ENCODE measurements at places on chromosomes 11 and 22.
A peak's percentile ranks its signal among the peaks of the same experiment; 100 is the strongest.

- DNase-seq, result no peak
Observed at GRCh38 chr22:23088199-23088604, 17.9 kb downstream of the GNAZ start.

GRCh38 chr22:38738475-38739070 lies 17.2 kb downstream of the SUN2 start:
- no peak for DNase-seq

- DNase-seq, result no peak
Observed at GRCh38 chr11:74639533-74639932, 47.2 kb downstream of the POLD3 start.

DNA sequence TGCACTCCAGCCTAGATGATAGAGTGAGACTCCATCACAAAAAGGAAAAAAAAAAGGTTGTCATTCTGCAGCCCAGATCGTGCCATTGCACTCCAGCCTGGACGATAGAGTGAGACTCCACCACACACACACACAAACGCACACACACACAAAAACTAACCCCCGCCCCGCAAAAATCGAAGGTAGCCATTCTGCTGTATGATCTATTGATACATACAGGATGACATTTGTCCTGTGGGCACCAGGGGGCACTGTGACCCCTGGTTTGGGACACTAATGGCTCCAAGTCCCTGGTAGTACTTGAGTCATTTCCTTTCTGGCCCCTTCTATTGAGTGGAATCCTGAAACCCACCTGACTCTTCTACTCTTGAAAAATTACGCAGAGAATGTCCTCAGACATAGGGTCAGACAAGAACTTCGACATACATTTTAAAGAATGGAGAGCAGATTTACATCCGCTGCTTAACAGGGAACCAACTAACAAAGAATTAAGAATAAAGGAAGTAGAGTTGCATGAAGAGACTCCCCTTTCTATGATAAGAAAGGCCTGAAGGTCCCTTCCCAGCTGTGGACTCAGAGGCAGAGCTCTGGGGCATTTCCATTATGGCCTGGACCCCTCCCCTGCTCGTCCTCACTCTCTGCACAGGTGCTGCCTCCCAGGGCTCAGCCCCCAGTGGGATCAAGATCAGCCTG lies 35.0 kb upstream of the PRAME start:
- peak; percentile 3 for DNase-seq

GRCh38 chr11:62141111-62142042 lies 17.6 kb downstream of the INCENP start:
- no peak for DNase-seq

- DNase-seq, result no peak
Observed at GRCh38 chr11:30282289-30282631, 40.6 kb upstream of the ARL14EP start.

- no peak for DNase-seq
Observed at GRCh38 chr11:13782390-13783075, 114.1 kb downstream of the FAR1 start.

- no peak for DNase-seq
Observed at GRCh38 chr11:32962016-32962415, 53.7 kb upstream of the DEPDC7 start.

GRCh38 chr22:44131989-44132685 lies 48.6 kb upstream of the PARVG start:
- DNase-seq, result no peak

DNA sequence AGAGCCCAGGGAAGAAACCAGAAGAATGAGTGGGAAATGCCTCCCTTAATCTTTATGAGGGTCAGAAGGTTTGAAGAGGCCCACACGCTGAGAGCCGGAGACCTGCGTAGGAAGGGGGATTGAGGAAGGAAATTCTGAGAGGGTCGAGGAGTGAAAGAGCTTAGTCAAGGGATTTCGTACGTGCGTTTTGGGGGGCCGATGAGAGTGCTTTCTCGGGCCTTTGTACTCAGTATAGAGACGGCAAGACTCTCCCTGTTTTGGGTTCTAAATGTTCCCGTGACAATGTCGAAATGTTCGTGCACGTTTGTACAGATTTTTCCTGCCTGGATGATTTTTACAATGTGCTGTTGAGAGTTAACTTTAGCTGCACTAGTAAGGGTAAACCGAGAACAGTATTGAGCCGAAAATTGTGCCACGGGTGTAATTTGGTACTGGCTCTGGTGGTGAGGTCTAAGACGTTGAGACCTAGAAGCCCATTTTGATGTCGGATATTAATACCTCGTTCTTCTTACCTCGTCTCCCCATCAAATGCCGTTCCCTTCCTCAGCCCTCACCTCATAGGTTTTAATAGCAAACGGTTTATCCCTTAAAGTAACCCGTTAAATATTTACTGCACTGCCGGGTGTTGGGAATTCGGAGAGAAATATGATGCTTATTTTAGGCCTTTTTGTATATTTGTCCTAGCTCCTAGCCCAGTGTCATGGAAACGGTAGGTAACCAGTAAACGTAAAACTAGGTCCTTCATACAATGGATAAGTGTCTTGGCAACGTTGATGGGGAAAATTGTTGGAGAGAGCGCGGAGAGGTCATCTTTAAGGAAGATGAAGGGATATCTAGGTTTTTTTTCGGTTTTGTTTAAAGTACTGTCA lies 734 bp downstream of the C11orf58 start:
- DNase-seq, result no peak

DNA sequence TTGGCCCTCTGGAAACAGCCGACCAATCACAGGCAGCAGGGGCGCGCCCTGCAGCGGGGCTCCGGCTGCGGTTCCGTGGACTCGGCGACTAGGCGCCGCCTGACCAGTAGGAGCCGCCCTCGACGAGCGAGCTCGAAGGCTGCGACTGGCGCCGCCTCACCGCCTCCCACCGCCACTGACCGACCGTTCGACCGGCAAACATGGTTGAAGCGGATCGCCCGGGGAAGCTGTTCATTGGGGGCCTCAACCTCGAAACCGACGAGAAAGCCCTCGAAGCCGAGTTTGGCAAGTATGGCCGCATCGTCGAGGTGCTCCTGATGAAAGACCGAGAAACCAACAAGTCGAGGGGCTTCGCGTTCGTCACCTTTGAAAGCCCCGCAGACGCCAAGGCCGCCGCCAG lies at the start of gene RBMXL2:
Gene RBMXL2, plus strand, starts transcription at position 78 of the 400 bp plus-strand sequence. Its CDS starts 123 bp downstream, at position 201.
- DNase-seq, result no peak

DNA sequence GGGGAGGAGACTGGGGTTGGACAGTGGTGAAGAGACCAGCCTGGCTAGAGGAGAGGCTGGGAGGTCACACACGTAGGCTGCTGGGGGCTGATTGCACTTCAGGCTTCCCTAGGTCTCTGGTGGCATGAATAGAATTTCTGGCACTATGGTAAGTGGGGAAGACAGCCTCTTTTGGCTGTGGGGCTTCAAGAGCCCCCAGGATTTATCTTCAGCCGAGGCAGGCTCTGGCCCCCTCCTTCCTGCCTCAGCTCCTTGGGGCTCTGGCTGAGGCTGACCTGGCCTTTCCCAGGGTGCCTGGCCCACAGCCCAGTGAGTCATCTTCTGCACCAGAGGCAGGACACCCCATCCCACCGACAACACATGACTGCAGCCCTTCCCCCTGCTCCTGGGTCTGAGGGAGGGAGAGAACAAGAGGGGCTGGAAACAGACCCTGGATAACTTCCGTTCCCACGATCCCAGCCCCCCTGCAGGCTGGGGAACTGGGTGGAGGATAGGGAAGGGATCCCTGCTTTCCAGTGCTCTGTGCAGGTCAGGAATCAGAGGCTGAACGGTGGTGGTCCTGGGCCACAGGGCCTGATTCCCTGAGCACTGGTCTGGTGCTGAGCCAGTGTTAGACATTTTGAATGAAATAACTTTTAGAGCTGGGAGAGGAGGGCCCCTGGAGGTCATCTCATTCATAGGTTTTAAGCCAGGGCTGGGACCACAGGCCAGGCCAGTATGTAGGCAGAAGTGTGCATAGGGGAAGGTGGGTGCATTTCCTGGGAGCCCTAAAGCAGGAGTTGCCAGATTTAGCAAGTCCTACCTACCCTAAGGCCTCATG lies 26.5 kb downstream of the ARHGEF17 start:
- peak; percentile 91 for DNase-seq

- no peak for DNase-seq
Observed at GRCh38 chr11:121110871-121111724, 10.1 kb downstream of the TECTA start.

GRCh38 chr22:45472426-45472825 lies 30.3 kb upstream of the FBLN1 start:
- no peak for DNase-seq

- DNase-seq, result peak; percentile 76
Observed at GRCh38 chr11:36354221-36355003, 58.3 kb downstream of the PRR5L start.

- no peak for DNase-seq
Observed at GRCh38 chr11:100757646-100758045, 70.6 kb downstream of the ARHGAP42 start.

- no peak for DNase-seq
Observed at GRCh38 chr11:119518746-119519730, 96.1 kb upstream of the THY1 start.

- no peak for DNase-seq
Observed at GRCh38 chr11:92557879-92558278, 333.3 kb downstream of the FAT3 start.

DNA sequence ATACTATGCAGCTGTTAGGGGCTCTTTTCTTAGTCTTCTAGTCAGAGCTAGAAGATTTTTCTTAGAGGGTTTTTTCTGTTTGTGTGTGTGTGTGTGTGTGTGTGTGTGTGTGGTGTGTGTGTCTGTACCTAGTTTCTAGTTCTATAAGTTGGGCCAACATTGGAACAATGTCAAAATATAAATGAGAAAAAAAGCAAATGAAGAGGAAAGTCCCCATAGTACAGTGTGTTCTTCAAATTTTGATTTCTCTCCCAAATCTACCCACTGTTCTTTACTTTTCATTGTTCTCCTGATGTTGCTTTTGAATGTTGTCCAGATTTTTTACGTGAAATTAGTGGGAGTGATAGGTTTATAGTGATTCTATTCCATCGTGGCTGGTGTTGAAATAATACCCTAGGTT lies 2153.4 kb upstream of the RAG2 start:
- no peak for DNase-seq

GRCh38 chr11:95702526-95702925 lies 87.1 kb downstream of the FAM76B start:
- DNase-seq, result peak; percentile 59

DNA sequence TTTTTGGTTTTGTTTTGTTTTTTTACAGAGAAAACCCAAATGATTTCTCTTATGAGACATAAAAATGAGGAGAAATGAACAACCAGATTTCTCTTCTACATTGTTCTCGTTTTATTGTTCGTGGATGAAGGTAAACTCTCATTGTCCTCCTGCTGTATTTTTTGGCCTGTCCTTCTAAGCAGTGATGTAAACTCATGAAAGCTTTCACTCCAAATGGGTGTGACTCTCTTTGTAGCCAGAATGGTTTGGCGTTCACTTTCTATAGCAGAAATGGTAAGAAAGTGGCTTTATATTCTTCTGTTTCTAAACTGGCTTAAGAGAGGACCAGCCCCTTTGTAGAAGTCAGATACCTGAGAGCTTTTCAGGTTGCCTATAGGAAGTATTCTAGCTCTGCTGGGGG lies 15.5 kb upstream of the BMAL1 start:
- DNase-seq, result no peak

DNA sequence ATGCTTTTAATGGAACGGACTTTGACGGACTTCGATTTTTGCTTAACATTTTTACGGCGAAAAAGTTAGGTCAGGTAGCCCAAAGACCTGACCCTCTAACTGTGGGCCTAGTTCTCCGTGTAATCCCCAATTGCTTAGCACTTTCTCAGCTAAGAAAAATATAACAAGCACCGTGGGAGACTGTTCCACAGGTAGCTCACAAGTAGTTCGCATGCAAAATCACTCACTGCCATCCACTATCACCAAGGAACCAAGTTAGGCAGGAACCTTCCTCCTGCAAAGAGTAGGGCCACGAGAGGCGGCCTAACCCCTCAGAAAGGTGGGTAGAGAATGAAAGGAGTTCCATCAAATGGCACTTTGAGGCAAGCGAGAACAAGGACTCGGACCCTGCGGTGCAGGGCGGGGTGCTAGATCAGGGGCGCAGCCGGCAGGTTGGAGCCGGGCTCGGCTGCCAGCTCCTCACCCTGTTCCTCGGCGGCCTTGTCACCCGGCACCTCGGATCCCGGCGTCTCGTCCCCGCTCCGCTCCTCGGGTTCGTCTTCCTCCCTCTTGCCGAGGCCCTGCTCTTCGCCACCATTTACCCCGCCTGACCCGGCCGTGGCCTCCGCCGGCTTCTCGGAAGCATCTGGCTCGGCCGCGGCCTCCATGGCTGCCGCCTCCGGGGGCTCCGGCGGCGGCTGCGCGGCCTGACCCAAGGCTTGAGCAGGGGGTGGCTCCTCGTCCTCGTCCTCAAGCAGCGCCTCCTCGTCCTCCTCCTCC lies 922 bp downstream of the HNRNPUL2 start:
- no peak for DNase-seq

GRCh38 chr11:112470355-112470754 lies 209.7 kb upstream of the PLET1 start:
- DNase-seq, result peak; percentile 1
